ENCODE measurements at places on chromosomes 7 and 10.

GRCh38 chr7:101173752-101174244 is 6.3 kb downstream of the NAT16 start:
- DNase-seq, result peak; percentile 48

GRCh38 chr7:134740376-134740775 is 39.1 kb upstream of the CALD1 start:
- DNase-seq, result no peak

GRCh38 chr7:155813546-155814315 is 1.5 kb upstream of the SHH start:
- no peak for DNase-seq

- DNase-seq, result no peak
Observed at GRCh38 chr10:2111965-2112364, 374.6 kb upstream of the ADARB2 start.

- DNase-seq, result no peak
Observed at GRCh38 chr10:37584643-37585042, 272.8 kb downstream of the ZNF248 start.

GRCh38 chr10:1126461-1126860 is 70.3 kb downstream of the WDR37 start:
- no peak for DNase-seq
